ENCODE measurements at places on chromosomes 7 and 10.

- DNase-seq: no peak
Observed at GRCh38 chr10:98919899-98920298, 315.8 kb downstream of the HPSE2 start.

- peak; percentile 85 for DNase-seq
Observed at GRCh38 chr7:116528008-116528789, 3.4 kb downstream of the CAV1 start.

- no peak for DNase-seq
Observed at GRCh38 chr10:82558014-82558607, 683.1 kb downstream of the NRG3 start.

GRCh38 chr10:132175408-132175807 lies 11.3 kb upstream of the DPYSL4 start:
- DNase-seq: no peak

Data from PC-3 (cell line).